ENCODE measurements at places on chromosomes 1 and 21.

GRCh38 chr1:87436534-87436933 lies 107.9 kb downstream of the LMO4 start:
- no peak for DNase-seq

- no peak for DNase-seq
Measured at GRCh38 chr1:74652711-74653139, 20.9 kb downstream of the ERICH3 start.

DNA sequence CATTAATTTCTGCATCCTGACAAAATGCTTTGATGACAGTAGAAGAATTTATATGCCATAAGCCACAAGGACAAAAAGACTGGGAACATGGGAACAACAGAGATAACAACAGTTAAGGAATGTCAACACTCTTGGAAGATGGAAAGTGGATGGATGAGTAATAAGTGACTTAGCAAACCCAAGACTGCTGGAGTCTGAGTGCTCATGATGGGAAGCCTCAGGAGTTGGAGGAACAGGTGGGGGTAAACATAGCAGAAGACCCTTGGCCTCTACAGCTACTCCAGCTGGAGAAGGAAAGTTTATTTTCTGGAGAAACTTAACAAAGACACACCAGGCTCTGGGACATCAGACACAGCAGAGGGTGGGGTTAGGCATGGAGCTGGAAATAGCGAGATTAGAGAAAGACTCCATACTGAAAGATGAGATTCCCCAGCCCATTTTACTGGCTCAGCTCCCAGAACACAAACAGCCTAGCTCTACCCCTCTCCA lies 13.6 kb downstream of the G0S2 start:
- DNase-seq = no peak

- no peak for DNase-seq
Measured at GRCh38 chr1:80987106-80987505, 813.6 kb upstream of the ADGRL2 start.

GRCh38 chr1:181129771-181130606 lies 41.5 kb downstream of the IER5 start:
- DNase-seq = no peak

DNA sequence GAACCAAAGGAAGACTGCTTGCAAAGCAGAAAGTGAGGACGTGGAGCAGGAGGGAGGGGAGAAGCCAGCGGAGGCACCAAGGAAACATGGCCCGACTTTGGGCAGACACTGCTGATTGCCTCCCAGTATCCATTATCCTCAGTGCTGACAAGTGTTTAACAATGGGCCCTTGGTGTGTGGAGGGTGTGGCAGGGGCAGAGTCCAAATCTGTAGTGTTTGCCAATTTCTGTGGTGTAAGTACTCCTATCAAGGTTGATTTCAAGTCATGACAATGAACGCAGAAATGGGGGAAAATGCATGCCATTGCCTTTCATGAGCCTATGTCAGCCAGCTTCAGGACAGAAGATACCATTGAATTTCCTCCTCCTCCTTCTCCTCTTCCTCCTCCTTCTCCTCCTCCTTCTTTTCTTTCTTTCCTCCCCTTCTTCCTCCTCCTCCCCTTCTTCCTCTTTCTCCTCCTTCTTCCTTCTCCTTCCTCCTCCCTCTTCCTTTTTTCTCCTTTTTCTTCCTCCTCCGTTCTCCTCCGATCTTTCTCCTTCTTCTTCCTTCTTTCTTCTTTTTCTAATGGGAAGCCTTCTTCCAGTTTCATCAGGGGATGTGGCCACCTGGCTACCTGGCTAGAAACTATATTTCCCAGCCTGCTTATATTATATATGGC lies 10.3 kb upstream of the PHC2 start:
- no peak for DNase-seq

DNA sequence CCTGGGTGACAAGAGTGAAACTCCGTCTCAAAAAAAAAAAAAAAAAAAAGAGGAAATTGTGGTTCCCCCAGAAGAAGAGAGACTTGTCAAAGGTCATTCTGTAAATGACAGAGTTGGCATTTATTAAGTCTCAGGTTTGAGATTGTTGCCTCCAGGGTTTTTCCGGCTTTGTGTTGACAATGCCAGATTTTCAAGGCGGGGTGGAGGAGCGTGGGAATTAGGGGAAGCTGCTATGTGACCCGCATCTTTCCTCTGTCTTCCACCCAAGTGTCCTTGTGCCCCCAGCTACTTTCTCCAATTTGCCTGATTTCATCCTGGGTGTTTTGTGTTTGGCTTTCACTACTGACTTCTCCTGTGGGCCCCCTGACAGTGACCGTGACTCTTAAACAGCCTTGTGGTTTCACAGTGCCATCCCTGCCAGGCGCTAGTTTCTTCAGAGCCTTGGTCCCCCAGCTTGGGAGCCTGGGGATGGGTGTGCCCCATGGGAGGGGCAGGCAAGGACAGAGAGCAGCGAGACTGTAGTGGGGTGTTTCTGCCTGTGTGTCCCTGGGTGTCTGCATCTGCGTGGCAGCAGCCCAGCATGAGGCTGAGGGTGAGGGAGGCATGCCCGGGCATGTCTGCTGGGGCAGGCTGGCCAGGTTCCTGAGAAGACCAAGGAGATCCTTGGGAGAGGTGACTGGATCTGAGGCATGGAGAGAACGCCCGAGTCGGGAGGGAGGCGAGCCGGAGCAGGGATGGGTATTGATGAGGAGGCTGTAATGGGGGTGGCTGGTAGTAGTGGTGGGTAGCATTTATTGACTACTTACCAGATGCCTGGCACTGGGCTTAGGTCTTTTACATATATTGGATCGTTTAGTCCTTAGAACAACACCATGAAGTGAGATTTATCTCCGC lies 46.3 kb downstream of the IER5 start:
- no peak for DNase-seq

GRCh38 chr1:208008534-208008933 lies 97.6 kb upstream of the CD34 start:
- DNase-seq = no peak

DNA sequence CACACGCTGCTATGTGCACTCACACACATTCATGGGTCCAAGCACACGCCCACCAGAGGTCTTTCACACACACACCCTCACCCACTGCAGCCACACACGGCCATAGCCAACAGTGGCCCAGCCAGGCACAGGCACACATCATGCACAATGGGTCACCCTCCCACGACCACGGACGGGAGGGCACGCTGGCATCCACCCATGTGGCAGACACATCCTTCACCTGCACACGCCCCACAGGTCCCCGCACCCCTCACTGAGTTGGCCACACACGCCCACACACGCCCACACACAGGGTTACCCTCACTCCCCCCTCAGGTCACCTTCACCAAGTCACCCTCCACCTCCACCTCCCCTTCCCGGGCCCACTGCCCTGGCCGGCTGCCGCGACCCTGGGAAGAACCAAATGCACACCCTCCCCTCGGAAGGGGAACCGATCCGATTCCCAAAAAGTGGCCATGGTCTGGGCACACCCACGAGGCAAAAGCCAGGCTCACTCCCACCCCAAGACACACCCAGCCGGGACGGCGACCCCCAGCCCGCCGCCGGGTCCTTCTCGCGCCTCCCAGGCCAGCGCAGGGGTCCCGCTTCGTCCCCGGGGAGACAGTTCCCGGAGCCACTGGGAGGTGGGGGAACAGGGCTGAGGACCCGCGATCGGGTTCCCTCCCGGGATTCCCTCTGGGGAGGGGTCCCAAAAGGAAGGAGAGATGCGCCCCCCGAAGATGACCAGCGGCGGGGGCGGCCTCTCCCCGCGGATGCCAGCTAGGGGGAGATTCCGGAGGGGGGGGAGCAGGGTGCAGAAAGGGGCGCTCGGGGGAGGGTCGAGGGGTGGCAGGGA lies 860 bp downstream of the SDC3 start:
- DNase-seq = no peak

GRCh38 chr1:65359888-65360287 lies 50.5 kb downstream of the DNAJC6 start:
- DNase-seq = no peak

- no peak for DNase-seq
Measured at GRCh38 chr1:58899587-58900271, 115.9 kb upstream of the JUN start.

DNA sequence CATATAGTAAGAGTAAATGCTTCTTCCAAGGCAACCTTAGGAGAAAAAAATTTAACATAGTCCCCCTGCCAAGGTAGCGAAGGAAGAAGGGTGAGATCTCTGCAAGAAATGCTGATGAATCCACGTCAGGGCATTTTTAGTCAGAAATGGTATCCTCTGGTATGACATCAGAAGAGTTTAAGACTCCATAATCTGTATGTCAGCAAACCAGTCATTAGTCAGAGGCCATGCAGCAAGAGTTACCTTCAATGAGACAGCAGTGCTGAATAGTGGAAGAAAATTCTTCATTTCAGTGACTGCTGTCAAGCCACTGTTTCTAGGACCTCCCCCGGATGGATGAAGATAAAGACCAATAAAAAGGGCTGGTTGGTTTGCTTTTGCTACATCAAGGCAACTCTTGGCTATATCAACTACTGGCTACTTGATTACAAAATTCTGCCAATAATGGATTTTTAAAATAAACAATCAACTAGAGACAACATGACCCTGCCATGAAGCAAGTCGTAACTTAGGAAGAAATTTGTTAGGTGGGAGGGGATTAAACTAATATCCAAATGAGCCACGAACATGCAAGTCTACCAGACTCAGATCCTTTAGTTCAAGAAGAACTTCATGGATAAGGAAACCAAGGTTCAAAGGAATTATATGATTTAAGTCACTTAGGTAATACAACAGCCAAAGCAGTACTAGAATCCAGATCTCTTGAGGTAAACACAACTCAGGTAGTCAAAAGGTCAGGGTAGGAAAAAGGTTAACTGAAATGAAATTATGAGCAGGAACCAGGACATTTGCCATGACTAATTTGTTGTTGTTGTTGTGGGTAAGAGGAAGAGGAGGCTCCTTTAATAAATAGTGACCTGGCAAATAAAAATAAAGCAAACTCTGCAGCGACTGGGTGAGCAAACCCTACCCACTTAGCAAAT lies 25.6 kb upstream of the GUCA2A start:
- DNase-seq = no peak

DNA sequence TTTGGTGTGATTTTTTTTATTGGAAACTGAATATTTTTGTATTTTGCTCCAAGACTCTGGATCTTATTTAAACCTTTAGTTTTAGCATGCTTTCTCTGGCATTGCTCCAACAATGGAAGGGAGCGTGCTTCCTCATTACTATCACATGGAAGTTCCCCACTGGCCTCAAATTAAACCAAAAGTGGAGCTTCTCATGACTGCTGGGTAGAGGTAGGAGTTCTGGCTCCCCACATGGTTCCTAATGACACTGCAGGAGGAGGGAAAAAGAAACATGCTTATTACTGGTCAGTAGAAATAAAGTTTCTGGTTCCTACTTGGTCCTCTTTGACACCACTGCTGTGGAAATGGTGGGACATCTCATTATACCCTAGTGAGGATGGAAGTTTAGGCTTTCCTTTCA lies 310.5 kb downstream of the PTGER3 start:
- no peak for DNase-seq

DNA sequence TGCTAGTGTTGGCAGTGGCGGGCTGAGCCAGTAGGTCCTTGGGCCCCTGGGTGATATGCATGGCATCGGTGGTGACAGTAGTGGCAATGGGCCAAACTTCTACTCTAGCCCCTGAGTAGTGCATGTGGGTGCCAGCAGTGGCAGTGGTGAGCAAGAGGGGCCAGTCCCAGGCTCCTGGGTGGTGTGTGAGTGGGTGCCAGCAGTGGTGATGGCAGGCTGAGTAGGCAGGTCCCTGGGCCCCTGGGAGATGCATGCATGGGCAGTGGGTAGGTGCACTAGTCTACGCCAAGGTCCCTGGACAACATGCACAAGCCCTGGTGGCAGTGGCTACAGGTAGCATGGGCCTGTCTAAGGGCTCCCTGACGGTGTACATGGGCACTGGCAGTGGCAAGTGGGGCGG lies 24.6 kb upstream of the TTC22 start:
- no peak for DNase-seq

GRCh38 chr1:209590405-209590804 lies 6.9 kb downstream of the CAMK1G start:
- no peak for DNase-seq

DNA sequence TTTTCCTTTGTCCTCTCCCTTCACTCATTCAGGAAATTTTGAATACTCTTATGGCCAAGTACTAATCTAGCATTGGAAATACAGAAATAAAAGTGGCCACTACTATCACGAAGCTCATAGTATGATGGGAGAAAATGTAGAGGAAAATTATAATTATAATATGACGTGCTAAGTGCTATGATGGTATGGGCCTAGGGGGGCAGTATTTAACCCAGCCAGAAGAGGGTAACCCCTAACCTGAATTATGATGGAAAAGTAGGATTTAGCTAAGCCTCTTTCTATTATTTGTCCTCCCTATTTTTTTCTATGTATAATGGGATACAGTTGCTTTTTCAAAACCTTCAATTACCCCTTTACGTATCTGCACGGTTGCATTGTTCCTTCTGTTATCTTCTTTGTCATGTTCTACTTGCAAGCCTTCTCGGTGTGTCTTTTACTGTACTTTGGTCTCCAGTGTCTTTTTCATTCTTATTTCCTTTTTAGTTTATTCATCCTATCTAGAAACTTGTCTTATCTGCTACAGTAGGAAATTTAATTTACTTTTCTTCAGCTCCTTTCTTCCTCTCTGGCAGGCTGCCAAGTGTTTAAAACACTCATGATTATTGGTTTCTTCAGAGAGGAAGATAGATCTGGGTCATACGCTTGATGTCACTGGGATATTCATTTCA lies 88.8 kb upstream of the GPR52 start:
- DNase-seq = no peak

DNA sequence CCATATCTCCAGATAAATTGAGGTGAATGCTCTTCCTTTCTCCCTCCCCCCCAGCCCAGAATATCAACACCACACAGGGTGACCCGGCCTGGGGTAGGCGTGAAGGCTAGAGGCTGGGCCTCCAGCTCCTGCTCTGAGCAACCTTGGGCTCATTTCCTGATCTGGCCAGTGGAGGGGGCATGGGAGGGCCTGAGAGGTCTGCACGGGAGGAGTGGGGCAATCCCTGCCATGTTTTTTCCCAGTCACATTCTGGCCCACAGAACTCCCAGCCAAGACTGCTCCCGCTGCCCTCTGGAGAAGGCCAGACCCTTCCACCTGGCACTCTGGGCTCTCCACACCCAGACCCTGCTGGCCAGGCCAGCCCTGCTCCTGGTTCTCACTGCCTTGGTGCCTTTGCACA lies 3.9 kb downstream of the CLDN19 start:
- DNase-seq = no peak

GRCh38 chr1:198295971-198296370 lies 139.2 kb downstream of the NEK7 start:
- no peak for DNase-seq

GRCh38 chr21:45655124-45655523 lies 11.6 kb downstream of the PCBP3 start:
- DNase-seq = no peak

DNA sequence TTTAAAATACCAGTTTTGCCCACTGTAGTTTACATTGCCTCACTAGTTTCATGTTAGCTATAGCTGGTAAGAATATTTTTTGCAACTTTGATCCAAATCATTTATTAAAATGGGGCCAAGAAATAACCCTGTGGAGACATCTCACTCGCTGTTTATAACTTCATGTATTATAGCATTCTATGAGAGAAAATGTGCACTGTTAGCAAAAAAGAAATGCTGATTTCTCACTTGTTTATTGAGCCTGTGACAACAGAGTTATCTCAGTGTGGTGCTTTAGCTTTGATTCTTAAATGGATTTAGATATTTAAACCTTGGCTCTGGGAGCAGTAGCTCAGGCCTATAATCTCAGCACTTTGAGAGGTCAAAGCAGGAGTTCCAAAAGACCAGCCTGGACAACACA lies 127.9 kb downstream of the PIK3R3 start:
- no peak for DNase-seq
